Umbilical cord (tissue), 2 donors: ENCODE measurements at places on chromosomes 12 and 14. TPM values are rescaled to one million over a fixed set of nuclear protein-coding genes. Genes with fewer than 3 reads are reported as not detected.

NPFF gene
- not detected for total RNA-seq

PDZRN4 gene
- 22.4 TPM for total RNA-seq

ZNF385A gene
- 14.9 TPM for total RNA-seq

PMCH gene
- 0.96 TPM for total RNA-seq

ANO2 gene
- 8.7 TPM for total RNA-seq

HNF1A gene
- 2.2 TPM for total RNA-seq

CLEC2B gene
- 7.0 TPM for total RNA-seq

TMEM121 gene
- 6.0 TPM for total RNA-seq

FGF23 gene
- total RNA-seq: 4.3 TPM

SPTB gene
- total RNA-seq: 25.0 TPM

SLC11A2 gene
- 76.6 TPM for total RNA-seq

APOF gene
- 2.2 TPM for total RNA-seq
